ENCODE measurements at places on chromosomes 5 and 9.
A peak's percentile ranks its signal among the peaks of the same experiment; 100 is the strongest.

DNA sequence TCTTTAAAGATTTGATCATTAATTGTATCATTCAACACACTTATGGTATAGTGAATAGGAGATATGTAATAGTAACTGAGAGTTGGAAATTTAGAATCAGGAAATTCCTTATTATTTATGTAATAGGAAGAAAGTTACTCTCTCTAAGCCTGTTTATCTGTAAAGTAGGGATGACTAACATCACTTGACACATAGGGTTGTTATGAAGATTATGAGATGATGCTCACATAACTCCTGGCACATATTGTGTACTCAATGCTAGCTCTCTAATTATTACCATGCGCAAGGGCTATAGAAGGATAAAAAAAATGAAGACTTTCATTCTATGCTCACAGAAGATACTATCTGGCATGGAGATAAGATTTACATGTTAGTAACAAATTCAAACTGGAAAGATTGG is 149.9 kb downstream of the ISOC1 start:
- no peak for DNase-seq

DNA sequence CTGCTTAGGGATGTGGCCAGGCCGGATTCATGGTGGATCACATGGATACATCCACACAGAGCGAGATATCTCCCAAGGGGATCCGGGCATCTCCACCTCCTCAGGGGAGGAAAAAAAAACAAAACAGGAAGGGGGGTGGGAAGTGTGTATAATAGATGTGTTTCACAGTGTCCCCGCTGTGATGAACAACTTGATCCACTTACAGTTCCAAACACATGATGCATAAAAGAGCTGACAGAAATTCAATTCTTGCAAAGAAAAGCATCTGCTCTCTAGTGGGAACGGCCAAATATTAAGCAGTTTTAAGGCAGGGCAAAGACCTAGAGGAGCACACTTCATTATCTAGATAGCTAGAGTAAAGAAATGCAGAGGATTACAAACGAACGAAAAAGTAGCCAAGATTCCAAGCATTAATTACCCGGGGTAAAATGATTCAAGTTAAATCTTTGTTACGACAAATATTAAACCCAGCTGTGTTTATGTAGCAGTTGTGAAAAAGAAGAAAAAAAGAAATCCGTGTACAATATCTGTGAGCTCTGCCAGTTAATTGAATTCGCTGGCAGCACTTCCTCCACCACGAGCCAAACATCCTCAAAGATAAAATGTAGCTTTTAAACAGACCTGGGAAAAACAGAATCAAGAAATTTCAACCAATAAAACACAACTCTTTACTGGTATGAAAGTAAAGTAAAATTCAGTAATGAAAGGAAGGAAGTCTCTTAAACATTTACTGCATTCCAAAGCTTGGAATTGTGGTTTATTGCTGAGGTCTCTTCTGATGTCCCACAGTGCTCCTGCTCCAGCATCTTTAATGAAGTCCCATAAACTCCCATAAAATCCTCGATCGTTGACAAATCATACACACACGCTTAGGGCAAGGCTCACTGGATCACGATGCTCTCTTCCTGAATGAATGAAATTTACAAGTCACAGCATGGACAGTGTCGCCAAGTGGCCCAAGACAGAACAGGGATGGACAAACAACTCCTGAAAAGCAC is 213.0 kb downstream of the CRB2 start:
- DNase-seq: no peak

DNA sequence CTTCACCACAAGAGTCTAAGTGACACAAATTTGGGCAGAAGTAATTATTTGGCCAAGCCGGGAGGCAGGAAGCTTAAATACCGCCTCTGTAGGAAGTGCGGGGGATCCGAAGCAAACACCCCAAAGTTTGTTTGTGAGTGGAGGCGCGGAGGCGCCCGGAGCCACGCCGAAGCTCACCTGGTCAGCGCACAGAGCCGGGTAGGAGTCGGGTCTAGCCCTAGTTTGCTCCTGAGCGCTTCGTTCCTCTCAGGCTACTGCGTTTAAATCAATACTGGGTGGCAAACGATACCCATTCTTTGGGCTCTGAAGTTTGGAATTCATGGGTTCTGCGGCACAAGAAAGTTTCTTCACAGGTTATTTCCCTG is 855 bp downstream of the MCC start:
- no peak for DNase-seq

DNA sequence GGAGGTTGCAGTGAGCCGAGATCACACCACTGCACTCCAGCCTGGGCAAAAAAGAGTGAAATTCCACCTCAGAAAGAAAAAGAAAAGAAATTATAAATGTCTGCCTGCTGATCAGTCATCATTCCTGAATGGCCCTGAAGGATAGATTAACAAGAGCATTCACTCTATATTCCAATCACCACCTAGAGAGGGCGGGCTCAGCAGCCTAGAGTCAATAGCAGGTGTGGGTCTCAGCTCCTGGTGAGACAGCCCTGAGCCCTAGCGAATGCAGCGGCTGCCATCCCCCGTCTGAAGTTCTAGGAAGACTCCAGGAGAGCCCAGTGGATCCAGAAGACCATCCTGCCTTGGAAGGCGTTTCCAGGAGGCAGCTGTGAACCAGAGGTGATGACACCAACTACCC is 12.0 kb downstream of the FBP1 start:
- DNase-seq: no peak

- no peak for DNase-seq
Measured at GRCh38 chr9:84668196-84669012, 1.1 kb upstream of the NTRK2 start.

- DNase-seq: no peak
Measured at GRCh38 chr5:138662599-138662998, 87.4 kb upstream of the HSPA9 start.

DNA sequence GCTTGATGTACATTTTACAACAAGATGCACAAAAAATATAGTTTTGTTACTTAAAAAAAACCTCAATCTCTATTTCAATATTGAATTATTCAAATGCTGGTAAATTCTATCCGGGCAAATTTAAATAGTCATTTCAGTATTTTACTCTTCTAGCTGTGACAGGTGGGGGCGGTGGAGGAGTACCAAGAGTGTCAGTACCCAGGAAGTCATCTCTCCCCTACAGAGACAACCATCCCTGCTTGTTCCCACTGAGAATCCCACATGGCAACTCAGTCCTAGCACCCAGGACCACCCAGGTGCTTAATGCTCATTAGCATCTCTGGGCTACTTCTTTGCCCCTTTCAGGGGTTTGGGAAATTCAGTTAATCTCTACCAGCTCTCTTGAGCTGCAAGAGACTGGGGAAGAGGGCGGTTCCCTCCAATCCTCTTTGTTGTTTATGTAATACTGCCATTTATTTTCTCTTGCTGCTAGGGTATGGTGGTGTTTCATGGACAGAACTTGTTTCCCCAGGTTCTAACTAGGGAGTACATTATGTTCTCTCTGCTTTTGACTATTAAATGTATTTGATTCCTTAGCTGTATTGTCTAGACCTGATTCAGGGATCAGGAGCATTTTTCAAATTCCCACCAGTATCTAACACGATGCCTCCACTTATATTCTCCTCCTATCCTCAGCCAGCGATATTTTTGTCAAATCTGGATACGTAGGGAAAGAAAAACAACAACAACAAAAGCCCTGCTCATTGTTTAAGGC is 122.5 kb downstream of the CDH18 start:
- no peak for DNase-seq

- no peak for DNase-seq
Measured at GRCh38 chr5:151870820-151871219, 53.8 kb downstream of the GLRA1 start.

DNA sequence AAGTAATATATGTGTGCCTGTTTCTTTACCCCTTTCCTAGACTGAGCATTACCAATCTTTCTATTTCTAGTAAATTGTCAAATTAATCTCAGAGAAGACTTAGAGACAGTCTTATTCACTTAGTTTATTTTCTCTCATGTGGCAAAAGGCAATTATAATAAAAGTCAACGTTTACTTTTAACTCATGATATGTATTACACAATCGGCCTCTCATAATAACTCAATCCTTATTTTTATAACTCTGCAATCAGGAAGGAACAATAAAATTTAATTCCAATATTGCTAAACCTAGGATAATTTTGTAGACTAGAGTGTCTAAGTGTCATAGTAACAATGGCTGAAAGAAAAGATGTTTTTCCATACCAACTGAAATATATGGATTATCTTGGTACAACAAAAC is 214.6 kb downstream of the PDE4D start:
- DNase-seq: no peak

DNA sequence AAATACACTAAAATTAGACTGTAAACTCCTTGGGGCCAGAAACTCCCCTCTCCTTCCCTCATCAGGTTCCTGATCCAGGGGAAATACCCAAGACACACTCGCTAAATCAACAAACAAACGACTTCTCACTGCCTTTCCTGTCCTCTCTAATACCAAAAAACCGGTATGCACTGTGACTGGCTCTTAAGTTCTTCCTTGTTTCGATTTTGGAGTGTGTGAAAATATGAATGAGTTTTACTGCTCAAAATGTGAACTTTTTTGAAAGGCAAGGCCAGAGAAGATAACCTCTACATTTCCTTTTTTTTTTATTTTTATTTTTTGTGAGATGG is 81.1 kb upstream of the EPB41L4B start:
- no peak for DNase-seq

GRCh38 chr5:95883185-95884016 is 60.9 kb upstream of the GLRX start:
- no peak for DNase-seq

DNA sequence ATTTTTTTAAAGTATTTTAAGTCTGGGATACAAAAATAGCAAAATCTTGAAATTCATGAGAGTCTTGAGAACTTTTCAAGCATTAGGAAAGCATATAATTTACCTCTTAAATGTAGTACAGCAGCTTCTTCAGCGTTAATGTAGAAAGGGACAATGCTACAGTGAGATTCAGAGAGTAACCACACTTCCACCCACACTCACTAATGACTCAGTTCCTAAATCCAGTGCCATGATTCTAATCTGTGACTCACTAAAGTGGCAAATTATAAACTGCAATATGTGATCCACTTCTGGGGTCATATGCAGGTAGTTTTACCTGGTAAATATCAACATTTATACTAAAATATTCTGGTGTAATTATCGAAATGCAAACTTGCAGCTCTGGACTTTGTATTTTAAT is 434.5 kb upstream of the TUSC1 start:
- no peak for DNase-seq

DNA sequence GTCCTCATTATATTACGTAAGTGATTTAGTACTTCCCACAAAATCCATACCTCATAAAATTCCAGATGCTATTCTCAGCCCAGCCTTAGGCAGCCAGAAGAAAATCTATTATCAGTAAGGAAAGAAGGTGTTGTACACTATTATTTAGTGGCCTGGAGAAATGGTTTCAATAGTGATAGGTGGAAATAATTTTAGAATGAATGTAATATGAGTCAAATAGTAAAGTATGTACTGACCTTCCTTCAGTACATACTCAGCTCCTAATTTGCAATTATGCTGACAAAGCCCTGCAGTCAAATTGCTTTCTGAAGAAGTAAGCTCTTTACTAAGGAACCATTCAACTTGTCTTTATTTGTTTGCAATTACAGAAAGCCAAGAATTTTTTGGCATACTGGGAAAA is 409.2 kb downstream of the HTR1A start:
- no peak for DNase-seq

- DNase-seq: peak; percentile 32
Measured at GRCh38 chr5:353612-354580, 32.4 kb downstream of the AHRR start.

DNA sequence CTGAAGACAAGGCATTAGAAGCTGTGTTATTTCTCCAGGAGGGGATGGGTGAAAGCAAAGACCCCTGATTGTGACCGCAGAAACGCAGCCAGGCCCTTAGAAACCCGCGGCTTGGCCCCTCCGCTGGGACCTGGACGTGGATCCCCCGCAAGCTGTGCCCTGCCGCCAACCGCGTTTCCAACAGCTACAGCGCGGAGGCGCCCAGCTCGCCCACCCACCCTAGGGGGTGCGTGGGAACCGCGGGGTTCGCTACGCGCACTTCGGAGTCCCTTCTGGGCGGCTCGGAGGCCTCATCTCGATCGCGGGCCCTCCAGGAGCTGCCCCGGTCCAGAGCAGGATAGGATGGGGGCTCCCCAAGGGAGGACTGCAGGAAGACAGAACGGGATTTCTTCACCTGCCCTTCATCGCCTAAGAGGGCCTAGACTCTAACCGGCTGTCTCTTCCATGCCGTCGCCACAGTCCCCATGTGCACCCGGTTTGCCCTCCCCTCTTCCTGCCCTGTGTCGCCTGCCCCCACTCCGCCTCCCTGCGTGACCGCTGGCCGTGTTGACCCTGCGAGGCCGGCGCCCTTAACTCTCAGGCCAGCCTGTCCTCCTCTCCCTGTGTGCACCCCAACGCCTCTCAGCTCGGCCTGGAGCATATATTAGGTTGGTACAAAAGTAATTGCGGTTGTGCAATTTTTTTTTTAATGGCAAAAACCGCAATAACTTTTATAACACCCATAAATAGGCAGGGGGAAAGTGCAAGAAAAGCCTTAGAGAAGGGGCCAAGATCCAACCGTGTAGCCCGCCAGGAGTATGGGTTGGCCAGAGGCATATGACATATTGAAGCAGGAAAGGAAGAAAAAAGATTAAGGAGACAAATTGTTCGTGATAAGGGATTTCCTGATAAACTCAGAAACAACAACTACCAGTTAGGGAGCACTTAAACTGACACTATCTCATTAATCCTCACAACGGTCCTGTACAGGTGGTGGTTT is 68.1 kb upstream of the FREM1 start:
- DNase-seq: no peak

DNA sequence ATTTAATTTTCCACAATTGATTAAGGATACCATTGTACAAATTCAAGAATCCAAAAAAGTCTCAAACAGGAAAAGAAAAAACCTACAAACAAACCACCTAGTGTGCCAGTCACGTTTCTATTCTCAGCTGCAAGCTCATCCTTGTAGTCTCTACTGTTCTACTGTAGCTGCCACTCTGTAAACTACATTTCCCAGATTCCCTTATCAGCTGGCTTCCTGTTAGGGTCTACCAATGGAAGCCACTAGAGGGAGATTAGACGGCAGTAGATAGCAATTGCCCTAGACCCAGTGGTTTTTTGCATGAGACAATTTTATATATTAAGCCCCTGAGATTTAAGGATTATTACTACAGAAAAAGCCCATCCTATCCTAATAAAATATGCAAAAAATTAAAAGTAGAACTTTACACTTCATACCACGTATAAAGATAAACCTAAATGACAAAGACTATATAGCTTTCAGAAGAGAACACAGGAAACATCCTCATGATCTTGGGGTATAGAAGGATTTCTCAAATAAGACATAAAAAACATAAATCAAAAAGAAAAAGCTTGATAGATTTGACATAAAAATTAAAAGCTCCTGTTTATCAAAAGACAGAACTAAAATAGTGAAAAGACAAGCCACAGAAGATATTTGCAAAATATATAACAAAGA is 37.4 kb downstream of the P4HA2 start:
- DNase-seq: peak; percentile 34

GRCh38 chr9:76677481-76678055 is 86.7 kb upstream of the PCA3 start:
- DNase-seq: no peak
